ENCODE measurements at places on chromosomes 2 and 18.

DNA sequence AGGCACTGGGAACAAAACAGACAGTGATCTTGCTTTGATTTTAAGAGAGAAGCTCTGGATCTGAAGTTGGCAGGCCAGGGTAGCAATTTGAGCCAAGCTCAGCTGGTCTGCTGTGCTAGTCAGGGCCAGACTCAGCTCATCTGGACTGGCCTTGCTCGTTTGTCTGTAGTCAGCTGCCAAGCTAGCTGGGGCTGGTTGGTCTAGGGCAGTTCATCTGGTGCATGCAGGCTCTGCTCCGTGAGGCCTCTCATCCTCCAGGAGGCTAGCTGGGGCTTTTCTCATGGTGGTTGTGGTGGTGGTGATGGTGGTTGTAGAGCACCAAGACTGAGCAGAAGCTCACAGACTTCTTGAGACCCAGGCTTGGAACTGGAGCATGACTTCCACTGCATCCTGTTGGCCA lies 10.3 kb downstream of the FBLN7 start:
- DNase-seq = no peak

DNA sequence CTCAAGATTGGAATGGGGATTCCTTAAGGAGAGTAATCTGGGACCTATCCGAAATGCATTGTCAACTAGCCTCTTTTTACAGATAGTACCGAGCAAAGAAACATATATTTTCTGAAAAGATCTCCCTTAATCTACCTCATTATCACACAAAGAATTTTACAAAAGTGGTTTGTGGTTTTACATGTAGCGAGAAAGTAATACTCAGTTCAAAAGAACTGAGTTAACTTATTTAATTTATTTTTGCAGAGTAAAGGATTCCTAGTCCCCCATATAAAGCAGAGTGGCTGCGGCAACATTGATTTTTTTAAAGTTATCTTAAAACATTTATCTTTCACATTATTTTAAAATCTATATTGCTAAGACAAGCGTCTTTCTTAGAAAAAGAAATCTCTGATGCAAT lies 15.9 kb upstream of the SOS1 start:
- DNase-seq = no peak

- no peak for DNase-seq
These were observed 10.7 kb upstream of the CWC22 start for GRCh38 chr2:180017784-180018183.

DNA sequence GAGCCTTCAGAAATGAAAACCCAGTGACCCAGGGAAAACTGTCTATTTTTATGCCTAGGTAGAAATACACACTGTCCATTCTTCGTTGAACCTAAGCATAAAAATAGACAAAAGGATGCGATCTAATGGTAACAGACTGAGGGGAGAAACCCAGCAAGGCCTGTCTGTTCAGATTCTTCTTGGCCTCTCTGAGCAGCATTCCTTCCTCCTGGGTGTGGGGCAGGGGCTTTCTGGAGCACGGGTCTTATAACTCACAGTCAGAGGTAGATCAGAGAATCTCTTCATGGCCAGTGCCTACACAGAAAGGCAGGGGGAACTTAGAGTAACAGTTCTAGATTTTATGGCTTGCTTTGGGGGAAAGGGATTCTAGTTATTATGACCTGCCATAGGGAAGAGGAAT lies 56.0 kb downstream of the PKDCC start:
- DNase-seq = no peak

DNA sequence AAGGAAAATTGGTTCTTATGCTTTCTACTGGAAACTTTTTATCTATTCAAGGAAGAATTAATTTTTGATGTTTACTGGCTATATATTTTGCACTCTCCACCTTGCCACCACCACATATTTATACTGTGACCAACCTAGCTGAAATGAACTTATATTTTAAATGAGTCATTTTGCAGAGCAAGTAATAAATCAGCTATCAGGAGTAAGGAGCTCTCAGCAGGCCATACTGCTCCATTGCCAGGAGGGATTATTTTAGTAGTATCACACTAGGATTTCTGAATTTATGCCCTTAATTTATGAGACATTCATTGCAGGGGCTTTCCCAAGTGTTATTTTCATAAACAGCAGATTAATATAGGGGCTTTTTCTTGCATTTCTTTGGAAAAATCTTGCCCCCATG lies 125.8 kb upstream of the CYP1B1 start:
- peak; percentile 47 for DNase-seq

DNA sequence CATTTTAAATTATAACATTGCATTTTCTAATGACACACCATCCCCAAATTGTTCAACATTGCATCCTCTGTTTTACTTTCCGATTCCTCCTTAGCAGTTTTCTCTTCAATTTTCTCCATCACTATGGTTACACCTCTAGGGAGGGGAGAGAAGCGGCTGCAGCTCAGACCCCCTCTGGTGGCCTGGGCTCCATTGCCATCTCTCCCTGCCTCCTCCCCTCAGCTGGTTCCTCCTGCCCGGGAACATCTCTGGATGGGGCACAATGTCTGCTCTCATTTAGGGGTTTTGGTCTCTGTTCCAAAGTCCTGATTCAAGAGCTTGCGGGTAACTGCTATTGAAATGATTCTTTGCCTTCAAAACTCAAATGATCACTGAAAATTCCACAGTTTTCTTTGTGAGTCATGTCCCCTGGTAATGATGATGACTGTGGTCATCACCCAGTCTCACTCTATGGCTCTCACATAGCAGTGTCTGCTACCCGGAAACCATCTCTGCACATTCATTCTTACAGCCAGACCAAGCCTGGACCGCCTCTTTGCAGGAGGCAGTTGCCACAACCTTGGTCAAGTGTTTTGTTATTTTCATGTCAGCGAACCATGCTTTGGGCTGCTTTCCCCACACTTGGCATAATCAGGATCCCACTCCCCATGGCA lies 263.9 kb downstream of the ALPK2 start:
- peak; percentile 79 for DNase-seq

GRCh38 chr2:102313025-102313424 lies 1.7 kb downstream of the IL1RL1 start:
- DNase-seq = peak; percentile 18

- no peak for DNase-seq
These were observed 1361.6 kb upstream of the CHAC2 start for GRCh38 chr2:52405980-52406379.

- DNase-seq = no peak
These were observed 72.1 kb downstream of the COL6A3 start for GRCh38 chr2:237341872-237342271.

DNA sequence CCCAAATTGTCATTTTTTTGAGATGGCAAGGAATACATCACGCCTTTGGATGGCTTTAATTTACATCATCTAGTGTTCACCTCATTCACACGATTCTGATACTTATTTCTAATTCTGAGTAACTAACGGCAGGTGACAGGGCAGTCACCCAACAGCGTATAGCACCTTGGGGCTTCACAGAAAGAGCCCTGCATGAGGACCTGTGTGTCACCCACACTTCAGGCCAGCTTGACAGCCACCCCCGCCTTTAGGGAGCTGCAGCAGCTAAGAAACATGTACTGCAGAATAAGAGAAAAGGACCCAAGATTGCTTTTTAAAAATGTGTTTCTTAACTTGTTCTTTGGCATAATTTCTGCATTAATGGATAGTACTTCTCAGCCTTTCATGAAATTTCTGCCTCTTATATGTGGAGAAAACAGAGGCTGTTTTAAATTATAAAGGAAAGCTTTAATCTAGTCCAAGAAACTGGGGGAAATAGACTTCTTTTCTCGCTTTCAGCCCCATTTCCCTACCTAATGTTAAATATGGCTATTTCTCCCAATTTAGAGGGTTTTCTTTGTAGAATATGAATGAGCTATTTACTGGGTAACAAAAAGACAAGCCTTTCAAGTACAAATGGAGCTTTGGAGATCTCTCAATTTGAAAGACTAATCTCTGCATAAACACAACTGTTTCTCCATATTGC lies 245.1 kb downstream of the LDLRAD4 start:
- no peak for DNase-seq

GRCh38 chr2:127305990-127306585 lies 12.1 kb upstream of the ERCC3 start:
- no peak for DNase-seq

DNA sequence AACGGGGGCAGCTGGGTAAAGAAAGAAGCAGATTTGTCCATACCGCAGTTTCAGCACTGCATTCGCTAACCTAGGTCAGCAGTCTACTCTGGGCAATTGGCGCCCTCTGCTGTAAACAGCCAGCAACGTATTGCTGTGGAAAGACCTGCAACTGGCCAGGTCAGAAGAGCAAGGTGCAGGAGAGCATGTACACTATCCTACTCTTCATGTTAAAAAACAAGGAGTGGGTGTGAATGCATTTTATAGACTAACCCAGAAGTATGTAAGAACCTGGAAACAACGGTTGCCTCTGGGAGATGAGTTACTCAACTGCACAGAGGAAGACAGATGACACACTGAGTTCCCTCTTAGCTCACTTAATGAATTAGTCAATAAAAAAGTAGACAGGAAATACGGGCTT lies 6.2 kb downstream of the MRPS5 start:
- DNase-seq = peak; percentile 47

DNA sequence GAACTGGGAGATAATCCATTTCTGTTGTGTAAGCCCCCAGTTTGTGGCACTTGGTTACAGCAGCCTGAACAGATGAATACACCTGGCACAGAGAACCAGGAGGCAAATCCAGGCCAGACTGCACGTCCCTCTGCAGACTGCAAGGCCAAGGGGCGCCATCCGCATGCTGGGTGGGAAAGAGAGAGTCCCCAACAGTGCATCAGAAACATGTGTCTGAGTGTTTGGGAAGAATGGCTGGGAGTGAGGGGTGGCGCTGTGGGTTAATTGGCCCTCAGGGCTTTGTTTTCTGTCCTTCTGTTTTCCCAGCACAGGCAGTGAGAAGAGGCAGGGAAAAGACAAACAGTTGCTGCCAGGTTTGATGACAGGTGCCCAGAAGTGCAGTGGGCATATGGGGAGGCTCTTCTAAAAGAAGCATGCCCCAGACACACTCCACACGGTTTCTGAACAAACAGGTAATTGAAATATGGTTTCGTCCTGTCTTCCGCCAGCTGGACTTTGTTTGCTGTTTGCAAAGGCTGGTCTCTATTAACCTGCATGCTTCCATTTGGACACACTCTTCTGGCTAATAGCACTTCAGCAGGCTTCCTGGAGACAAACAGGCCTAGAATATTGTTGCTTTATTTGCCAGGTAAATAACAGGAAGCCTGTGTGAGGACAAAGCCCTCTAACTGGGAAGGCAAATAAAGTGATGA lies 43.4 kb upstream of the SEC11C start:
- no peak for DNase-seq

DNA sequence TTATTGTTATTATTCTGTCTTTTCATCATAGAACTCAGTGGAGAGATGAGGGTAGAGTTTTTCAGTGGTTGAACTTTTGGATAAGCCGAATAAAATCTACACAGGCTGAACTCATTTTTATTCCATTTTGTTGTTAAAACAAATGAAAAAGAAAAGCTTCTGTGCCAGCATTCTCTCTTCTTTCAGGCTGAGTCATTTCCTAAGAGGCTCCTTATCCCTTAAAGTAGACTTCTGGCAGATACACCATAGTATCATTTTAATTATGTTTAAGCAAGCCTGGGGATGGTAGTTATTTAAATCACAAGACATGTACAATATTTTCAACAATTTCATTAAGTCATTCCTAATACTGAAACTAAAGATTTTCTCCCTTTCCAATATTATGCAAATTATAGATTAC lies 1364.0 kb upstream of the NRXN1 start:
- no peak for DNase-seq

GRCh38 chr2:14634182-14634488 lies 1.6 kb downstream of the LRATD1 start:
- no peak for DNase-seq

DNA sequence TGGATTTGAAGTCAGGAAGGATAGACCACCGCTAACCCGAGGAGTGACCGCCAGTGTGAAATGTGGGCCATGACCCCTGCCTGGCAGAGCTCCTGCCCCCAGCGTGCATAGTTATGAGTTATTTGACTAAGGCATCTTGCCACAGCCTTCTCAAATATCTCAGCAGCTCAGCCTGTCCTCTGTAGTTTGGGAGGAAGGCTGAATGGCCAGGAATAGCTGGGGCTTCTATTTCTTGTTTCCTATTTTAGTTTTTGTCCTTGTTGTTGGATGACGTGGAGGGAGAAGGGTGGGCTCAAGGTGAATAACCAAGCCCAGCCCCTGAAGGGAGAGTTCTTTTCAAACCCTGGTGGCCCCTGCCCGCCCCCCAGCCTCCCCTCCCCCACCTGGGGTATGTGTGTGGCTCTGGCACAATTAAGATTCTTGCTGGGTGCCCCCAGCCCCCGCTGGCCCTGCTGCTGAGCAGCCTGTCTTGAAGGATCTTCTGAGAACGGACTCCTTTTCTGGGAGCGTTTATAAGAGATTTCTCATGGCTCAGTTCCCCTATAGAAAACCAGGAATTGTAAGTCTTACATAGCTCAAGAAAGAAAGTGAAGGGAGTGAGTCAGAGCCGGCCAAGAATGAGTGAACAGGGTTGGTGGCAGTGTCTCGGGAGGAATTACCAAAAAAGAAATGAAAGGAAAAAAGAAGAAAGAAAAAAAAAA lies 157.4 kb downstream of the GLI2 start:
- DNase-seq = no peak

GRCh38 chr2:60862642-60863041 lies 18.7 kb upstream of the REL start:
- no peak for DNase-seq

DNA sequence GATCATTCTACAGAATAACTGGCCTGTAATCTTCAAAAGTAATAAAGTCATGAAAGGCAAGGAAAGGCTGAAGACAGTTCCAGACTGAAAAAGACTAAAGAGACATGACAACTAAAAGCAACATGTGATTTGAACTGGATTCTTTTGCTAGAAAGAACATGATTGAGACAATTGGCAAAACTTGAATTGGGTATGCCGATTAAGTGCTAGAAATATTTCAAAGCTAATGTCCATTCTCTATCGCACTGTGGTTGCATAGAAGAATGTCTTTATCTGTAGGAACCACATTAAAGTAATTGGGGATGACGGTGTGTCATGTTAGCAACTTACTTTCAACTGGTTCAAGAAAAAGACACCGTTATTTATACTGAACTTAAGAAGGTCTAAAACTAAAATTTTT lies 98.5 kb downstream of the EXOC6B start:
- no peak for DNase-seq

- no peak for DNase-seq
These were observed 1.4 kb downstream of the COL3A1 start for GRCh38 chr2:188975497-188976102.

GRCh38 chr2:126241001-126241400 lies 415.0 kb upstream of the GYPC start:
- no peak for DNase-seq

DNA sequence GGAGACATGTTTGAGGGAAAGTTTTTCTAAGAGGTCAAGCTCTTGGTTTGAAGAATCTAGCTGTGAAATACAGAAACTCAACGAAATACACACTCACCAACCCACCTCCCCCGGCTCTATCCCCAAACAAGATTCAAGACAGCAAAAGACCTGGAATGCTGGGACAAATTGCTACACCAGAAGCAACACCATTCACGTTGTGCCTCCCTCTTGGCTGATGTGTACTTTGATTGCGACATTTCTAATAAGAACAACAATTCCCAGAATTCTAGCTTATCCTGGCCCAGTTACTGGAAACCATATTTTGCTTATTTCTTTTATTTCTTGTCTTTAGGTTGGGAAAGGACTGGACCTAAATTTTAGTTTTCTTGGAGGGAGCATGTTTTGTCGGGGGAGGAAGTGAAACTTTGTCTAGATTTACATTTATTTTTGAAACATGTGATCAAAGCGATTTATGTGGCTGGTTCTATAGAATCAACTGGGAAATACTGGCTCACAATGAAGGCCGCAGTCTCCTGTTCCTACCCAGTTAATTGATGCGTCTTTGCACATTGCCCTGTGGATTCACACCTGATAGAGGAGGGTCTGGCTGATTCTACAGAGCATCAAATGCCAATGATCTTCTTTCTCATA lies 29.6 kb upstream of the LPIN1 start:
- DNase-seq = no peak

GRCh38 chr18:48319801-48320638 lies 89.2 kb downstream of the ZBTB7C start:
- peak; percentile 50 for DNase-seq

Data from RCC 7860 (cell line).